Muscle of back (tissue), 13 donors: ENCODE measurements at places on chromosomes 6 and 20.

DNA sequence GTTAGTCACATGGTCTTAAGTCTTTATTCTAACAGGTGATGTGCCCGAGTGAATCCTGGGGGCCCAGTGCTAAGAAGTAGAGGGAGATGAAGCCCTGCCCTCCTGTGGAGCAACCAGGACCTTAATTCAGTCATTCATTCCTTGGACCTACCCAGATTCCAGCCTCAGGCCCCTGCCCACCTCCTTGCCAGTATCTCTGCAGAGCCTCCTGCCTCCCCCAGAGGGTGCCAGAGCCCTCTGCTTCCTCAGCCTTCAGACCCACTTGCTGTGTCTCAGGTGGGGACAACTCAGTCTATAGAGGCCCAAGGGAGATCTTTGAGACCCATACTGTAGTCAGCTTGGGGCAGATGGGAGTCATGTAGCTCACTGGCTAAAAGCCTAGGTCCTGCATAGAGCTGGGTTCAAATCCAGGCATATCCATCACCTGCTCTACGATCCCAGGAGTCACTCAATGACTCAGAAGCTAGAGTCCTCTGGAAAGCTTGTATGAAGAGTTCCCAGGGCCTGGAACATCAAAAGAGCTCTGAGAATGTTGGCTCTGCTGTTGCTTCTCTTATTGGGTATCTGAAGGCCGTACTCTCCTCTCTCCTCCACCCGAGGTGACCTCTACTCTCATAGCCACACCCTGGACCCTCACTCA, 3.9 kb upstream of the SIGLEC1 start:
- DNase-seq = peak; percentile 65

GRCh38 chr6:27836141-27836782, 75.9 kb downstream of the OR2B2 start:
- no peak for DNase-seq

- no peak for DNase-seq
These were observed 8.5 kb downstream of the ZBP1 start for GRCh38 chr20:57611586-57612311.

DNA sequence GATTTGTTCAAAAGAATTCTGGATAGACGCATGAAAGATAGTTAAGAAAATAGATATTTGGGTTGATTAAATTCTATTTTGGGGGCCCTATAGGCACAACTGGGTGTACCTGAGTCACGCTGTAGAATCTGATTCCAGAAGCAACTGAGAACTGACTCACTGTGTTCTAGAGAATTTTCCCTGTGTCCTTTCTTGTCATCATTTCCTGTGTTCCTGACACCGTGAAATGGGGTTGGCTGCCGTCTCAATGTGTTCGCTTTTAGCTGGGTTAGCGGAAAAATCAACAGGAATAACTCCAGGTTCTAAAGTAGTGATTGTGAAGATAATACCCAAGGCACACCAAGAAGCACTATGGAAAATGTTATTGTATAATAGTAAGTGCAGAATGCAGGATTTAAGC, 5.0 kb downstream of the GCNT2 start:
- no peak for DNase-seq

DNA sequence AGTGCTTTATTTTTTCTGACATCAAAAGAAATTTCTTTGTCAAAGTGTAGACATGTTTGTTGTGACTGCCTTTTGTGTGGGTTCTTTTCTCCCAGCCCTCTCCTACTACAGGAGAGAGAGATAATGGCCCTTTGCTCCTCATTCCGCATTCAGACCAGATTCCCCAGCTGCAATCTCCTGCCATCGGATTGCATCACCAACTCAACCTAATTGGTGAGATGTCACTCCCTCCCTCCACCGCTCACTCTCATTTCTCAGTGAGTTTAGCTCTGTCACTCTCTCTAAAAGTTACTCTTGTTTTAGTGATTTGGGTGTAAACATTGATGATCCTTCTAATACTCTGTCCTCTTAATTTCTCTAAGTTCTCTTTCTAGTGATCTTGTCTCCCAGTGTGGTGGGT, 22.7 kb downstream of the UTRN start:
- no peak for DNase-seq

GRCh38 chr6:135990439-135990838, 138.9 kb downstream of the PDE7B start:
- no peak for DNase-seq
